Stimulated activated CD4-positive, alpha-beta T cell treated with anti-CD3 and anti-CD28 coated beads, Interleukin-2, amount 100 ng/mL, for 24 hours (primary cell): ENCODE measurements at places on chromosomes 1 and 21.

- no peak for DNase-seq
Measured at GRCh38 chr1:220203816-220204215, 68.4 kb downstream of the RAB3GAP2 start.

DNA sequence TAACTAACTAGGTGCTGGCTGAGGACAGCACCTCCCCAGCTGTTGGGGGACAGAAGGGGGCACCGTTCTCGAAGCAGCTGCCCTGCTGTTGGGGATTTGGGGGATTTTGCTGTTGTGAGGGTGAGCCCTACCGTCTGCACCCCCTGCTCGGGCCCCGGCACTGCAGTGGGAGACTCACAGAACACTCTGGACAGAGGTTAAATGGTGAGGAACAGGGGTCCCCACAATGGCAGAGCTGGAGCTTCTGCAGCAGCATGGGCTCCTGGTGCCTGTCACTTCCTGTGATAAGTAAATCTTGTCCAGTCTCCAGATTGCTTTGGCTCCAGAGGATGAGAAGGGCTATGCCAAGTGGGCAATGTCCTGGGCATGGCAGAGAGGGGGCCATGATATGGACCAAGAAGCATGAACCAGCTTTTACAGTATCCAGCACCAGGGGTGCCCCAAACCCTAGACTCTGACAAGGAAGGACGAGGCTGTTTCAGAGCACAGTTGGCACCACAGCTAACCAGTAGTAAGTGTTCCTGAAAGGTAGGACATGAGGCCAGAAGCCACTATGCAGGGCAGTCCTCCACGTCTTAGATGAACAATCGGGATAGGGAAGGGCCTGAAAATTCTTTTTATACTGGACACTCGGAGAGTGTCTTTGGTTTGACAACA lies 365.1 kb upstream of the VAMP3 start:
- DNase-seq = no peak

DNA sequence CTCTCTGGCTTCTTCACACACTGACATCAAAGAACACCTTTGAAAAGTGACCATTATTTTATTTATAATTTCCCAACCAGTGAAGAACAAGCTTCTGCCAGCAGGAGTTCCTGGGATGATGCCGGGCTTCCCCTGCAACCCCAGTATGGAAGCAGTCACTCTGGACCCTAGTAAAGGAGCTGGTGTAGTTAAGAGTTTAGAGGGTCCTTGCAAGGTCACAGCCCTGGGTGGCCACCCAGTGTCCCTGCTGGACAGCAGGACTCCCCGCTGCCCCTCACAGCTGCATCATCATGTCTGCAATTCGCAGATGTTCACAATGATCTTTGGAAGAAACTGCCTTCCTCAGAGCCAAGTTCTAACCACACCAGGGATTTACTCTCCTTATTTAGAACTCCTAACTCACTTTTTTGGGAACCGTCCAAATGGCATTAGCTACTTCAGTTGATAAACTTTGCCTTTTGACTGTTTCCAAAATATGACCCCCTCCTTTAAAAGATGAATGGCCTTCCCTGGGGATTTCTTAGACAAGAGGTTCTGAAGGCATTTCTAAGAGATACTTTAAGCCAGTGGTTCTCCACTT lies 90.6 kb downstream of the HIVEP3 start:
- DNase-seq = no peak

DNA sequence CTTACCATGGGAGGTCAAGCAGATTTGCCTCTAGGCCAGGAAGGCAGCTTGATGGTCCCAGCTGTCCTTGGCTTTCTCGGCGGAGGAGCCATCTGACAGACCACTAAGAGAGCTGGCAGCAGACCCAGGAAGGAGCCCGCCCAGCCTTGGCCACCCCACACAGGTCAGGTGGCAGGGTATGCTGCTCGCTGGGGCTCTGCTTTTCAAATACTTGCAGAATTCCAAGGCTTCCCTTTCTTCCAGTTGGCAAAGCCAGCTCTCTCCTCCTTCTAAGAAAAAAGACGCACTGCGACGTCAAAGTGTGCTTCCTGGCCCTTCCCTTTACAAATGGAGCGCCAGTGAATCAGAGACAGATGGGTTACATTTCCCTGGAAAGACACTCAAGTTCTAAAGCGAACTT lies 229.4 kb downstream of the CACNA1E start:
- no peak for DNase-seq

GRCh38 chr1:20093940-20094391 lies 24.0 kb downstream of the PLA2G5 start:
- DNase-seq = no peak

- no peak for DNase-seq
Measured at GRCh38 chr1:21379571-21379970, 60.4 kb upstream of the NBPF3 start.

DNA sequence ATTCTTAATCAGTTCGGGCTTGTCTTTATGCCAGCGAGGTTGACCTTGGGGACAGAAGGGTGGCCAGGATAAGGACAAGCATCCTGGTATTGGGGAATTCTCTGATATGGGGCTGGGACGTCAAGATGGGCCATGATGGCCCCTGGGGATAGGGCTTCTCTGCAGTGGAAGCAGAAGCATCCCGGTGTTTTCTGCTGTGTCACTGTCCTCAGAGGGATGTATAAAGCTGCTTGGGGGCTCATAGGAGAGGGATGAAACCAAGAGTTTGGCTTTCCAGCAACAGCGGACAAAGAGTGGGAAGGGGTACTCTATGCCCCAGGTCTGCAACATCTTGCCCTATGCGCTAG lies 1.4 kb upstream of the ATP1B1 start:
- no peak for DNase-seq

DNA sequence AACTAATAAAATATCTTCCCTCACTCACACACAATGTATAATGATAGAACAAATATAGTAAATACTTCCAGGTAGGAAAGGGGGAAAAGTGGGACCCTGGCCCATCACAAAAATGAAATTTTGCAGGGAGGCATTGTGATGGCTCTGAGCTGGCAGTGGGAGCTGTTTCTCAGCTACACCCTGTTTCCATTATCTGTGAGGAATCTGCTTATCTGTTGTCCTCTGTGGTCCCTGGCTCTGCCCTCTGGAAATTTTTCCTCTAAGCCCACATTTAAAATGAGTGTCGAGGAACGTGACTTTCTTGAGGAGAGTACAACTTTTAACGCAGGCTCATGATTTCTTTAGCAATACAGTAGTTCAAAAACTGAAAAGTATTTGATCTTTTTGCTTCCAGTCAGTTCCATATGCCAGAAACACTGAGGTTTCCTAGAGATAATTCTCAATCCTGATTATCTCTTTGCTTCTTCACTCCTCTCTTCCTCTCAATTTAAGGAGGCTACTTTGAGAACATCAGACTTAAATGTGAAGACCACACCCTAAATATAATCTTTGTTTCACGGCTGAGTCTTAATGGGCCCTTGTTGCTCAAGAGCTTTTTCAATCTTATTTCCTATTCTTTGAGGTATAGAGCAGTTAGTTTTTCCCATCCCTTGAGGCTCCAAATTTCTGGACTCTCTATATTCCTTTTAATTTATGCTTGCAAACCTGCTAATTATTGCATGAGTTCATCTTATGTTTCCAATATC lies 5.0 kb upstream of the EEIG2 start:
- DNase-seq = no peak

- DNase-seq = no peak
Measured at GRCh38 chr21:24649691-24650090, 957.6 kb downstream of the MRPL39 start.

GRCh38 chr21:41770901-41771624 lies 4.2 kb upstream of the RIPK4 start:
- DNase-seq = no peak

- DNase-seq = no peak
Measured at GRCh38 chr1:245881767-245882391, 625.2 kb downstream of the SMYD3 start.

DNA sequence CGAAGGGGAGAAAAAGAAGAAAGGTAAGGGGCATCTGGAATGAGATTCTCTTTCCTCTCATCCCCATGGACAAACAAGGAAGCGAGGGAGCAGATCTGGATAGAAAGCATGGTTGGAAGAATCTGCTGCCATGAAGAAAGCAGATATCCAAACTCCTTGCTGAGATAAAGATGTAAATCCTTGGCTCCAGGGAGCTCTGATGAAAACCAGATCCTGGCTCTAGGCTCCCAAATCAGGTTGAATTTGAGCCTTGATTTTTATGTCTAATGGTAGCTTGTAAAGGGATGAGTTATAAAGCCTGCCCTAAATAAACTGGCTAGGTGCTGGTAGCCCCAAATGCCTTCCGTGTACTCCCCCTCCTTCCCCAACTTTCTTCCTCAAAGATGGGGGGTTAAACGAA lies 64.1 kb upstream of the LAX1 start:
- DNase-seq = no peak

GRCh38 chr1:101065575-101065974 lies 40.0 kb upstream of the DPH5 start:
- no peak for DNase-seq

DNA sequence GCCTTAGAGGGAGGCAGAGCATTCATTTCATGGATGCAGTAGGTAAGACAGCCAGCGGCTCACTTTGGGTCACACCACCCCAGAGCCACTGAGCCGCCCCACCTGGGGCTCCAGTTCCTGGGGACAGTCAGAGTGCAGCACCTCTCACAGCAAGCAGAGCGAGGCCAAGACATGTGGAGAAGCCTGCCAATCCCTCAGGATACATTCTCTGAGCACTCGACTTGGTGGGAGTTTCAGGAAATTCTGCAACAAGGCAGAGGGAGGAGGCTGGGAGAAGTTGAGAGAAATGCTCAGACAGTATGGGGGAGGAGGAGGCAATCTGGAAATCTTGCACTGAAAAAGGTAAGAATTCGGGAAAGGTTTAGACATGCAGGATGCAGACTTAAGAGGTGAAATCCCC lies 60.8 kb upstream of the WLS start:
- DNase-seq = no peak

- no peak for DNase-seq
Measured at GRCh38 chr1:192443616-192444015, 126.8 kb downstream of the RGS21 start.

DNA sequence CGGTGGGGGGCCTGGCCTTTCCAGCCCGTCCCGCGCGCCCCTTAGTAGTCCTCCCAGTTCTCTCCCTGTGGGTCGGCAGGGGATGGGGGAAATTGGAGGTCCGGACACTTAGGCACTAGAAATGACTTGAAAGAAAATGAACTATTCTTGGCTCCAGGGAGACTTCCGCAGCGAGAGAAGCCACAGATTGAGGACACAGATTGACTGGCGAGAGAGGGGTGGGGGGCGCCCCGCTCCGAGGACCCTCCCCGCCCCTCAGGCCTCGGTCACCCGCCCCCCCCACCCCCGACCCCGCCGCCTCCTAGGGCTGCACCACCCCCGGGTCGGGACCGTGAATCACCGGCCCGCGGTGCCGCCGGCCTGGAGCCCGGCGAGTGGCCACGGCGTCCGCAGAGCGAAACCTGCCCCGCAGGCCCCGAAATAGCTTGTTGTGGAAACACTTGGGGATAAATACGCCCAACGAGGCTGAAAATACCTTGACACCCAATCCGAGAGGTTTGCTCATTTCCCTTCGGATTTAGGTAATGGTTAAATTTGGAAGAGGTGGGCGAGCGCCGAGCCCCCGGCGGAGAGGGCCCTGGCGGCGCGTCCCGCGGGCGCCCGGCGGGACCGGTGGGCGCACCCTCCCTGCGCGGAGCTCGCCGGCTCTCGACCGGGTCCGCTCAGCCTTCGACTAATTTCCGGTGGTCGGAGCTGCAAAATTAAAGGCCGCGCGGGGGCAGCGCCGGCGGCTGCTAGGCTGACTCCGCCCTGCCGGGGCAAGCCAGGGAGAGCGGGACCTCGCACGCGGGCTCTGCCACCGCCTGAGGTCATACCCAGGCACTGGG lies at the start of gene GFI1:
Gene GFI1 (minus strand): TSS at position 675 of the 827 bp plus-strand sequence. CDS start 3,438 bp downstream, outside the sequence.
- peak; percentile 77 for DNase-seq

DNA sequence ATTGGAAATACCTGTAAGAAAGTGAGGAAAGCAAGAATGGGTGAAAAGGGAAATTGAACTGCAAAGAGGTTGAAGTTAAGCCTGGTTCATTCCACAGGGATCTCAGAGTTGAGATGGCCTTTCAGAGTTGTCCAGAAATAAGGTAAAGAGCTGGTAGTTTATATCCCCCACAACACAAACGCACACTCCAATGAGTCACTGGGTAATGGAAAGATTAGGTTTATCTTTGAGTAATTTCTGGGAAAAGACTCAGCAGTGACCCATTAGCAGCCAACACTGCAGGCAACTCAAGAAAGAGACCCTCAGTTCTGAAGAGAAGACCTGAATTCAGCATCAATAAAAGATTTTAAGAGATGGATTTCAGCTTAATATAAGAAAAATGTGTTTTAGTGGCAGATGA lies 485.5 kb downstream of the PTPRC start:
- no peak for DNase-seq

- DNase-seq = no peak
Measured at GRCh38 chr1:118266436-118266835, 81.4 kb upstream of the SPAG17 start.

DNA sequence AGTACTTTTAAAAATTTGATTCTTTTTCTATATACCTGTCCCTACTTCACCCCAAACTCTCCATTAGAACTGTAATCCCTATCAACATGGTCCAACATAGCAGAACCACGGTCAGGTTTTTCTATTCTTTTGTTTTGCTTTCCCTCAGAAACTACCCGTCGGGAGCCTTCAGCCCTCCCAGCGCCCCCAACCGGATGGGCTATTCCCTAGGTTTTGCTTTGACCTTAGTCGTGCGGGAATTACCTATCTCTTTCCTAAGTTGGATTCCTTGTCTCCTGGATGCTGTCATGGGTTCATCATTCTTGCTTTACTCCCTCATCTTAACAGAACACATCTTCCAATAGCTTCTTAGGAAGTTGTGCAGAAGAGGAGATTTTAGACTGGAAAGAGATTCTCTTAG lies 97.5 kb upstream of the LBR start:
- no peak for DNase-seq

GRCh38 chr1:213782941-213783672 lies 204.7 kb upstream of the PROX1 start:
- no peak for DNase-seq

GRCh38 chr1:20052386-20052785 lies 17.6 kb upstream of the PLA2G5 start:
- DNase-seq = no peak

- DNase-seq = no peak
Measured at GRCh38 chr1:178931858-178932551, 61.1 kb upstream of the ANGPTL1 start.
